ENCODE measurements at places on chromosomes 4 and X.

- no peak for DNase-seq
Observed at GRCh38 chr4:56078866-56079265, 130.1 kb downstream of the CEP135 start.

DNA sequence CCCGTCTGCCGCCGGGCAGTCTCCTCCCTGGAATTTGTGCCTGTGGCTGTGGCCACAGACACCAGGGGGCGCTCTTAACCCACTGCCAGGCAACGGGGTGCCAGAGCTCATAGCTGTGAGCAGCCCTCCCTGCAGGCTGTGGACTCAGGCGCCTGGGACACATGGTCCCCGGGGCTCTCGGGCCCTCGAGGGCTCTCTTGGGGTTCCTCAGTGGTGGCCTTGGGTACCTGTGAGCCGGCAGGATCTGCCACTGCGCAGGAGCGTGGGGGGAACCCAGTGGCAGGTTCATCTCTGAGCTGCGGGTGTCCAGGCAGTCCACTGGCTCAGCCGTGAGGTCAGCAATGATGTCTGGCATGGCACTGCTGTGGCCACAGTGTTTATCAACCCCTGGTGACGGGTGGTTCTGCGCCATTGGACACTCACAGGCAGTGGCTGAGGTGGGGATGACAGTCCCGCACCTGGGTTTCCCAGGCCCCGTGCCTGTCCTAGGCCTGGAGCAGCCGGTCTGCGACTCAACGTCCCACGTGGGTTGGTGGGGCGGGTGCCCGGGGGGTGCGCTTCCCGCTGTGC is 37.2 kb downstream of the PCGF3 start:
- no peak for DNase-seq

- DNase-seq: peak; percentile 8
Observed at GRCh38 chr4:94934864-94935263, 177.1 kb downstream of the BMPR1B start.

- no peak for DNase-seq
Observed at GRCh38 chr4:38173935-38174518, 213.8 kb downstream of the PTTG2 start.

GRCh38 chr4:112492321-112492720 is 23.7 kb downstream of the NEUROG2 start:
- no peak for DNase-seq

GRCh38 chrX:119783026-119783425 is 8.4 kb downstream of the RPL39 start:
- no peak for DNase-seq

GRCh38 chrX:67718926-67719325 is 175.1 kb downstream of the AR start:
- DNase-seq: no peak

DNA sequence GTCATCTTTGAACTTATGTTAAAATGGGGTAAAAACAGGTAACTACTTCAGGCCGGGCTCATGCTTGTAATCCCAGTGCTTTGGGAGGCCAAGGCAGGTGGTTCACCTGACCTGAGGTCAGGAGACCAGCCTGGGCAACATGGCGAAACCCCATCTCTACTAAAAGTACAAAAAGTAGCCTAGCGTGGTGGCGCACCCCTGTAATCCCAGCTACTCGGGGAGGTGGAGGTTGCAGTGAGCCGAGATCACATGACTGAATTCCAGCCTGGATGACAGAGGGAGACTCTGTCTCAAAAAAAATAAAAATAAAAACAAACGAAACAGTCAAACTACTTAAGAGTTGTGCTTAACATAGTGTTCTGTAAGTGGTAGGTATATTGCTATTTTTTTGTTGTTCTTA is 2.5 kb downstream of the DDX3X start:
- DNase-seq: no peak

DNA sequence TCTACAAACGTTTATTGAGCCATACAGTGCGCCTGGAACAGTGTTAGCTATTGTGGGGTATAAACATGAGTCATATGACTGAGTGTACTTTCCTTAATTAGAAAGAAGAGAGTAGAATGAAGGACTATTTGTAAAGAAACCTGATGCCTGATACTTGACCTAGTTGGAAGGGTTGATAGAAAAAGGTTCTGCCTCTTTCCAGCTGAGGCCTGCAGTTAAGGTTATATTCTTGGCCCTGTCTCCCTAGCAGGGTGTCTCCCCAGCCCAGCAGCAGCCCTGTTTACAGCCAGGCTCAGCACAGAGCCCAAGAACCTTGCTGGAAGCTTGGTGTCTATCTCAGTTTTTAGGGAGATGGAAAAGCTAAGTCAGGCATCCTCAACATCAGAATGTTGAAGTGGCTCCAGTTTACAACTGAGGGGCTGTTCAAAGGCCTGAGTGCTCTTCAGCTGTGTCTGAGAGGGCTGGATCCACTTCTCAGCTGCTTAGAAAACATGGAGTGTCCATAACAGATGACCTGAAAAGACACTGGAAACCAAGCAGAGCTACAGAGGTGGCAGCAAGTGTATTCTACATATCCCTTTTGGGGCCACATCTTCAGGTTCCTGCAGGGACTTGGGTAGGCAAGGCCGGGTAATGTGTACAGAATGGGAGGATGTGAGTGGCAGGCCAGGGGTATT is 21.6 kb downstream of the NYX start:
- DNase-seq: no peak

- DNase-seq: no peak
Observed at GRCh38 chr4:20916106-20916505, 215.8 kb downstream of the PACRGL start.

- peak; percentile 33 for DNase-seq
Observed at GRCh38 chrX:24148535-24149350, 786 bp upstream of the ZFX start.

- DNase-seq: no peak
Observed at GRCh38 chrX:65745427-65745826, 78.0 kb downstream of the MSN start.

DNA sequence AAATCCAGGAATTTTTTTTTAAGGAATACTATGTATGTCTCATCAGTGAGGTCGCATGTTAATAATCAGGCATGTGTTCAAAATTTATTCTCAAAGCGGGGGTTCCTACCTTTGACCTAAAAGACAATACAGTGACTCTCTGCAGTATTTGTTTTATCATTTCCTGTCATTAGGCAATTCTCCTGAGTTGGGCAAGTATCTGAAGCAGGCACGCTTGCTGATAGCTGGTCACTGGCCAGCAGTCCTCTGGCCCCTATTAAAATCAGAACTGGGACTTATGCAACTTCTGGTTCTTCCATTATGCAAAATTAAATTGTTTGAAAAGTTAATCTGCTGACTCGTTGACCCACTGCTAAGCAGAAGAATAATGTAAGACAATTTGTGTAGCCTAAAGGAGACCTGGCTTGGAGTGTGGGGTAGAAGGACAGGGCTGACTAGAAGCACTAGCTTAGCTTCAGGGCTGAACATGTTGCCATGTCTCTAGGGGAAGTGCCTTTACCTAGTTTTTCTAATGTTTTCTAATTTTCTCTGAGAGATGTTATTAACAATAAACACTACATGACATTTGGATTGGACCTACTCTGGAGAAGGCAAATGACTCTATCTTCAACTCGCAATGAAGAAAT is 36.0 kb upstream of the GABRA2 start:
- peak; percentile 53 for DNase-seq

DNA sequence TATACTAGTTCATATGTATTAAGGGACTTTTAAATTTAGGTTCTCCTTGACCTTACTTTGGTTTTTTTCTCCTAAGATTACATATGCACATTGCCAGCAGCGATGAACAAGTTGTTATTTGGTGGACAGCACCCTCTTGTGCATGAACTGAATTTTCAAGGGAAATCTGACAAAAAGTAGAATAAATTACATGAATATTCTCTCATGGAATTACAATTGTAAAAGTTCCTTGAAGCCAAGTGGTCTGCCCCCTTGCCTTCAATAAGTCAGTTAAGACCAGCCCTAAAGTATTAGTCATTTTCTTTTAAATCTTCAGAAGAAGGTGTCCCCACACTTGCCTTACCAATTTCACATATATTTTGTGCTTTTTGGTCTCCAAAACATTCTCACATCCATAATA is 30.7 kb upstream of the SMARCA5 start:
- peak; percentile 23 for DNase-seq

- no peak for DNase-seq
Observed at GRCh38 chr4:48879561-48880442, 26.8 kb downstream of the OCIAD2 start.

DNA sequence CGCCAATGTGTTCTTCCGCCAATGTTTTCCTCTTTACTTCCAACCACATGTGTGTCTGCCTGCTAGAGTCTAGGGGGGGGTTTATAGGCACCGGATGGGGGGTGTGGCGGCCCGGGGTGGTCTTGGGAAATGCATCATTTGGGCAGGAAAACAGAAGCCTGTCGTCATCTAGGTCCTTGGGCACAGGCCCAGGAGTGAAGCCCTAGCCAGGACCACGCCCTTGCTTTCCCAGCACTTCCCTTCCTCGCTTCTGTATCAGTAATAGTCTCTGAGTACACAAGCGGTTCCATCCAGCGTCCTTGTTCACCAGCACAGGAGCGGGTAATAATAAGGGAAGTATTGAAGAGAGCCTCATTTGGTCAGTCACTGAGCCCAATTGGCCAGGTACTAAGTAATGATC is 74.5 kb downstream of the QDPR start:
- no peak for DNase-seq

All from HS-5 (cell line).